Esophagus muscularis mucosa (tissue), 4 donors: ENCODE measurements at places on chromosomes 3 and 15. TPM values are rescaled to one million over a fixed set of nuclear protein-coding genes. Genes with fewer than 3 reads are reported as not detected.

- no peak overlapping the region for H3K4me3 ChIP-seq
- H3K27me3 ChIP-seq = no peaks in the 10 kb centered on the region
- DNase-seq = no peak
- H3K4me1 ChIP-seq = no peaks in the 10 kb centered on the region
- no peaks in the 10 kb centered on the region for H3K36me3 ChIP-seq
Observed at GRCh38 chr3:186129206-186129605, 20.3 kb upstream of the ETV5 start.

The GOLGA6B gene
- not detected for total RNA-seq

The RTP1 gene
- total RNA-seq = not detected

The ARPP21 gene
- total RNA-seq = 0.13 TPM

DNA sequence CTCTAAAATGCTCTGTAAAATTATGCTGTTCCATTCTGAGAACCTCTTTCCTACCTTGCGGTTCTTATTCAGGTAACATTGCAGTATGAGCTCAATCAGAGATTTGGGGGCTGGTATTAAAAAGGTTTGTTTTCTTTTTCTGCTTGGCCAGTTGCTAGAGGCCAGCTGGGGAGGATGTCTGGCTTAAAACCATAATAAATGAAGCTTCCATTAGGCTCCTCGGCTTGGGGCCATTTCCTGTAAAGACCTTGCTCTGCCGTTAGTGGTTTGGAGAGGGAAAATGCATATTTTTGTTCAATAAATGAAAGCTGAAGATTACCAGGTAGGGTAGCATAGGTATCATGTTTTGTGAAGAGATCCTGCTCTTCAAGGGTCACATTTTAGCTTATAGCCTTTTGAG lies 55.2 kb downstream of the MCTP2 start:
- H3K27me3 ChIP-seq = no peaks in the 10 kb centered on the region
- no peak for DNase-seq
- H3K27ac ChIP-seq = no peak overlapping the region
- H3K4me1 ChIP-seq = no peaks in the 10 kb centered on the region
- no peaks in the 10 kb centered on the region for H3K36me3 ChIP-seq

DNA sequence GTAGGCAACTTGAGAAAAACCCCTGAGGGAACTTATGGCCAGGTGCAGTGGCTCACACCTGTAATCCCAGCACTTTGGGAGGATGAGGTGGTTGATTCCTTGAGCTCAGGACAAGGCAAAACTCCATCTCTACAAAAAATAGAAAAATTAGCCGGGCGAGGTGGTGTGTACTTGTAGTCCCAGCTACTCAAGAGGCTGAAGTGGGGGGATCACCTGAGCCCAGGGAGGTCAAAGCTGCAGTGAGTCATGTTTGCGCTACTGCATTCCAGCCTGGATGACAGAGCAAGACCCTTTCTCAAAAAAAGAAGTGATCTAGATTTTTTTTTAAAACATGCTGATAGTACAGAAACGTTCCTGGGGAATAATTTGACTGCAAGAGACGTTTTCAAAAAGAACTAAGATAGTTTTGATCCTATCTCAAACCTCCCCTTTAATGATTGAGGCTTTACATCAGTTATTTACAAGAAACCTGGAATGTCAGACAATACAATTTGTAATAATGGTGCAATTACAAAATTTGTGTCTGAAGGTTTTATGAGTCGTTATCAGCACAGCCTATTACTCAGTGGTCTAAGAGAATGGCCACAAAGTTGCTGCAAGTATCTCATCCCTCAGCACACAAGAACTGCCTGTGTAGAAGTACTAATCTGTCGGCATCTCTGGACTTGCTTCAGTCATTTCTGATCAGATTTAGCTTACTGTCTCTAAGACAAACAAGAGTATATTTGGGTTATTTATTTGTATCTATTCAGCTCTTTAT lies 32.2 kb upstream of the KLHL25 start:
- no peak overlapping the region for H3K27ac ChIP-seq
- H3K4me1 ChIP-seq = peaks cover 3% of the 10 kb centered on the region
- no peaks in the 10 kb centered on the region for H3K27me3 ChIP-seq
- no peak overlapping the region for H3K4me3 ChIP-seq
- H3K36me3 ChIP-seq = no peaks in the 10 kb centered on the region
